ENCODE measurements at places on chromosomes 7 and 10. TPM values are rescaled to one million over a fixed set of nuclear protein-coding genes. Genes with fewer than 3 reads are reported as not detected.

Gene INTS1
- 50.1 TPM for total RNA-seq

Gene SYPL1
- 90.5 TPM for total RNA-seq

Gene TMEM130
- 0.50 TPM for total RNA-seq

Gene FAM25A
- total RNA-seq = 1.1 TPM

Gene ERCC6
- 5.3 TPM for total RNA-seq

Gene WEE2
- not detected for total RNA-seq

Gene ADCK2
- 19.9 TPM for total RNA-seq

Gene TAS2R4
- 0.26 TPM for total RNA-seq

Gene RGS10
- total RNA-seq = 47.9 TPM

Gene ANXA8
- total RNA-seq = 33.2 TPM

Gene SH2D4B
- total RNA-seq = not detected

Gene MYL10
- not detected for total RNA-seq

Gene STOX1
- total RNA-seq = 0.86 TPM

Gene DNAH11
- 0.05 TPM for total RNA-seq

Gene SPDYE6
- total RNA-seq = not detected

Gene GNG11
- 35.6 TPM for total RNA-seq

Gene TRPV5
- total RNA-seq = not detected

Gene SMNDC1
- 57.2 TPM for total RNA-seq

Gene PPP1R17
- total RNA-seq = not detected

Gene LIPN
- not detected for total RNA-seq

Gene ZNF117
- total RNA-seq = 0.15 TPM

Gene DGKI
- total RNA-seq = 0.31 TPM

Gene SLC18A3
- total RNA-seq = not detected

Gene TBXAS1
- 11.0 TPM for total RNA-seq

Gene FBXL15
- 8.2 TPM for total RNA-seq

Gene CDNF
- total RNA-seq = 2.4 TPM

Gene ZNF425
- 1.0 TPM for total RNA-seq

Gene GIMAP4
- not detected for total RNA-seq

Gene ABI1
- 57.1 TPM for total RNA-seq

Gene C10orf95
- total RNA-seq = 0.34 TPM

Gene CPA2
- 0.08 TPM for total RNA-seq

Gene HGF
- total RNA-seq = not detected

Gene DKK1
- total RNA-seq = 341 TPM

Gene ALDH18A1
- 51.7 TPM for total RNA-seq

Gene CSTF2T
- 18.9 TPM for total RNA-seq

Gene TDRD1
- not detected for total RNA-seq

Gene IDI2
- not detected for total RNA-seq

Gene TUBAL3
- total RNA-seq = 0.49 TPM

Gene SDK1
- total RNA-seq = 0.59 TPM

Gene CLRN3
- not detected for total RNA-seq

Gene TFEC
- total RNA-seq = 0.10 TPM

Gene CHAT
- not detected for total RNA-seq

Gene KLF14
- total RNA-seq = not detected

Gene SCRN1
- 56.3 TPM for total RNA-seq

Gene COBL
- 4.7 TPM for total RNA-seq

Gene RSBN1L
- 9.3 TPM for total RNA-seq

Gene OR6V1
- not detected for total RNA-seq

Gene TRIM73
- 2.0 TPM for total RNA-seq

Gene GSTO2
- total RNA-seq = 1.4 TPM

Gene NPSR1
- not detected for total RNA-seq

Gene NKX1-2
- total RNA-seq = not detected

Gene PSAP
- 910 TPM for total RNA-seq
